Fibroblast of skin of scalp (primary cell): ENCODE measurements at places on chromosomes 5 and 9.
A peak's percentile ranks its signal among the peaks of the same experiment; 100 is the strongest.

- DNase-seq: peak; percentile 59
These were observed 268.2 kb upstream of the TAS2R1 start for GRCh38 chr5:9898319-9898718.

- DNase-seq: no peak
These were observed 49.2 kb downstream of the MRPL36 start for GRCh38 chr5:1750469-1750868.

DNA sequence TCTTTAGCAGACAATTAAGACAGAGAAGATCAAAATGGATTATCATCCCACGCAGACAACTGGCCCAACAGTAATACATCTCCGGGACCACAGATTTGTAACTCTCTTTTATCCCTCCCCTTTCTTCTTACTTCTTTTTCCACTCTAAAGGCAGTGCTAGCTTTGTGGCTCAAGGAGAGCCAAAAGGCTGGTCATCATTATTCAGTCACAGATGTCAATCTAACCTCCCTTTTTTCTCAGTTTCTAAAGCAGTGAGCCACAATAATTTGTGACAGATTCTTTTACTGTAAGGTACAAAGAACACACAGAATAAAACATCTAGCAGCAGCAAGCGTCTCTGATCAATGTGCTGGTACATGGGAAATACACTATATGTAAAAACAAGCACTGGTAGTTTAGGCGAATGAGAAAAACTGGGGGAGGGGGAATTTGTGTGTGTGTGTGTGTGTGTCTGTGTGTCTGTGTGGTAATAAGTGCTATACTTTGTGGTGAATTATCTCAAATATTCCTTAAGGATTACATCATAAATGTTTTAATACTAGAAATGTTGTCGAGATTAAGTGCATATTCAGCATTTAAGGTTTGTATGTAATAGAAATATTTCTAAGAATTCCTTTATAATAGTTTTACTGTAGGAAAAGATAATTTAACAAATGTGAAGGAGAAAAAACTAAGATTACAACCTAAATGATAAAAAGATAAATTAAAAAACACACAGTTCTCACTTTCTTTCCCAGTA, 140.2 kb downstream of the DENND1A start:
- no peak for DNase-seq

- DNase-seq: no peak
These were observed 10.7 kb downstream of the PHYKPL start for GRCh38 chr5:178221853-178222252.

DNA sequence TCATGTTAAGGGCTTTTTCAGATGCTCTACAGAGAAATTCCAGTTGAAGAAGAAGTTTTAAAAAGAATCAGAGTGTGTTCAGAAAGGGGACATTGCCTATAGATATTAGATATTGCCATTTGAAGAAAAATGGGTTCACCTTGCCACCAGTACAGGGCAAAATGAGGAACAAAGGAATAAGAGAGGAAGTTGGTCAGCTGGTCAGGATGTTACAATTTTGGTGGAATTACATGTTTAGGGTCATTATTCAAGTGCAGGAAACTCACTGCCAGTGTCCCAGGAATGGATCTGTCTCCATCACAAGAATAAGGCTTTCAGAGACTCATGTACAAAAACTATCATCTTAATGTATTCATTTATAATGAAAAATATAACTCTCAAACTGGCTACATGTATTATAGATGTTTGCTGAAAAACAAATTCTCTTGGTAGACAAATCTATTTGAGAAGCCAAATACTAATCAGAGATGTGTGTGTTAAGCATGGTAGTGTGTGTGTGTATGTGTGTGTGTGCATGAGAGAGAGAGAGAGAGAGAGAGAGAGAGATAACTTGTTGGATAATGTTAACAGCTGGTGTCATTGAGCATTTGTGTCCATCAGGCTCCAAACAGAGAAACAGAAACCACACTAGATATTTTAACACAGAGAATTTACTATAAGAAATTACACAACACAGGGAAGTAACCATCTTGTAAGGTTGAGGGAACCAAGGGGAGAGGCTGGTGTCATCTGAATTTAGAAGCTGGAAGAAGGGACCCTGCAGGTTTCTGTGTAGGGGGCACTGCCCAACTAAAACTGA, 5.0 kb upstream of the C1QTNF3 start:
- no peak for DNase-seq

GRCh38 chr5:138975098-138975847, 100.1 kb upstream of the LRRTM2 start:
- DNase-seq: peak; percentile 74

GRCh38 chr5:106849266-106849665, 821.5 kb downstream of the EFNA5 start:
- no peak for DNase-seq

GRCh38 chr9:127061411-127061810, 61.0 kb downstream of the ANGPTL2 start:
- DNase-seq: no peak

DNA sequence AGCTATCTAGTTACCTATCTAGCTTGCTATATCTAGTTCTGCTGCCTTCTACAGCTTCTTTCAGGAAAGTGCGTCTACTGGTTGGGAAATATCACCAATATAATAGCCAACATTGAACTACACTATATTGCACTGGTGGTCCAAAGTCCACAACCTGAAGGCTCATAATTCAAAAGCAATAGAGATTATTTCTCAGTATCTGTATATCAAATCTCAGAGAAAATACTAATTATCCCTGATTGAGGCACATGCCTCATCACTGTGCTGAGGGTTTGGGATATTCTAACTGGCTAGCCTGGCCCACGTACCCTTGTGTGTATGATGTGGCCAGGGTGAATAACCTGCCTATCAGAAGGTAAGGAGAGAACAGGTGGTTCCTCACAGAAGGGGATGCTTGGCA, 53.8 kb downstream of the SH3RF2 start:
- no peak for DNase-seq

- no peak for DNase-seq
These were observed 62.0 kb downstream of the CRB2 start for GRCh38 chr9:123418052-123418430.
